ENCODE measurements at places on chromosomes 2 and 18. TPM values are rescaled to one million over a fixed set of nuclear protein-coding genes. Genes with fewer than 3 reads are reported as not detected.

DNA sequence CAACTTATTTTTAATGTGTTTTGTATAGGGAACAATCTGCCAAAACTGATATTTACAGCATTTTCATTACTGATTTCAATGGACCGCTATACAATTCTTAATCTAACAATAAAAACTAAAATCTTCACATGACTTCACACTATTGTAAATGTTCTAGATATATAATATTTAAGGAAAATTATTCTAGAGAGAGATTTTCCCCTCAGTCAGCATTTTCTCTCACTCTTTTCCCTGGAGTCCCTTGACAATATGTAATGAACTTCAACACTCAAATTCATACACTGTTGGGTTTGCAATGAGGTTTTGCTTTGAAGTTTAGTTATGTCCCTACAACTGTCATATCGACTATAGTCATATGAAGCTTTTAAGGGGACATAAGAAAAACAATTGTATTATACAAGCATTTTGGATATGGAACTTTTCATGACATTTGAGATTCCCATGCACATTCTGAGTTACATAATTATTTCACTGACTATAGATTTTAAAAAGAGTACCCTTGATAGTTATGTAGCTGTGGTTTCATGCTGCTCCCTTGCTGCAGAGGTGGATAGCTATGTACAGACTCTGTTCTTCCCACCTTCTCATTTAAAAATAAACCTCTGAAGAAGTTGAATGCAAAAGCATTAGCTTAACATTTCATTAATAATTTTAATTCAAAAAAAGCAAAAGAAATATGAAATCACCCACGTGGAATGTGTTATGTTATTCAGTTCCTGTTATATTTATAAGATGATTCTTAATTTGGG lies 338.5 kb downstream of the AKAIN1 start:
- no peak overlapping the region for H3K4me3 ChIP-seq
- H3K27me3 ChIP-seq, result no peaks in the 10 kb centered on the region
- no peaks in the 10 kb centered on the region for H3K36me3 ChIP-seq

DNA sequence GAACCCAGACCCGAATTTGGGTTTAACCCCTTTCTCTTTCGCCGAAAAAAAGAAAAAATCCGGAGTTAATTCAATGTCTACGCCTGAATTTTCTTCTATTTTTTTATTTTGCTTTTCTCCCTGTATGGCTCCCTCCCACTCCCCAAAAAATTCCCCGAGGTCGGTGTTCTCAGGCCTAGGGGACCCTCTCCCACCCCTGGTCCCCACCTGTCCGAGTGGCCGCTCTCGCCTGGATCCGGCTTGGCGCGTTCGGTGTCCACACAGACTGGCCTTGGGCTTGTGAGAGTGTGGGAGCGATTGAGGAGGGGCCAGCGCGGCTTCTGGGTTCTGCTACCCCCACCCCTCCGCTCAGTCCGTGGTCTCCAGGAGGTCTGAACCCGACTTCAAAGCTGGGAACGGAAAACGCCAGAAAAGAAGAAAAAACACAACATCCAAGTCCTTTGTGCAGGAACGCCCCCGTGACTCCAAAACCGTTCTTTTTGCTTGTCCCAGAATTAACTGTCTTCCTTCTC lies 5.7 kb upstream of the EN1 start:
- DNase-seq, result no peak
- H3K27ac ChIP-seq, result no peak overlapping the region
- H3K4me1 ChIP-seq, result peaks cover 49% of the 10 kb centered on the region
- H3K4me3 ChIP-seq, result no peak overlapping the region
- no peaks in the 10 kb centered on the region for H3K36me3 ChIP-seq
- H3K27me3 ChIP-seq, result peaks cover 70% of the 10 kb centered on the region

DNA sequence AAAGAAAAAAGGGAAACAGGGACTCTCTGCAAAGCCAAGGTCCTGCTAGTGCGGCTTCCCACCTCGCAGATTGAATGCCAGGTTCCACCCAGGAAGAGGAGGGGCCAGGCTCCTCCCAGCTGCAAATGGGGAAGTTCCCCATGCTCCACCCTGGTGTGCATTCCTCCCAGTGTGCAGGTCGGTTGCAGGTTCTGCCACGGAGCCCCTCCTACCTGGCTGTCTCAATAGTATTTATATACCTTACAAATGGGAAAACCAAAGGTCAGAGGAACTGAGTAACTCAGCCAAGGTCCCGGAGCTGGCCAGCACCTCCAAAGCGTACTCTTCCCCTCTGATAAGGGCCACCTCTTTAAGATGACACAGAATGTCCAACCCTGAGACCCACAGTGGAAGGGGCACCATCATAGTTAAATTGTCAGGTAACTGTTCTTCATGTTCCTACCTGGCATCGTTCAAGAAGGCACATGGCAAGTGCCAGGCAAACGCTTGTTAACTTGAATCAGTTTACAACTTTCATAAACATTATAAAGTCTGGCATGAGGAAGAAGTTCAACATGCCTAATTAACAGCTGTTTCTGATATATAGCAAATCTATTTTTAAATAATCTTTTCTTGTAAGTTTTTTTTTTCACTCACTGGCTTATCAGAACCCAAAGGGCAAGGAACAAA lies 35.5 kb downstream of the POU3F3 start:
- no peak overlapping the region for H3K27ac ChIP-seq
- no peaks in the 10 kb centered on the region for H3K36me3 ChIP-seq
- H3K4me1 ChIP-seq, result no peaks in the 10 kb centered on the region
- H3K4me3 ChIP-seq, result no peak overlapping the region

The SPC25 gene
- not detected for total RNA-seq

GRCh38 chr2:114534116-114535084 lies 92.0 kb downstream of the DPP10 start:
- DNase-seq, result no peak
- H3K36me3 ChIP-seq, result no peaks in the 10 kb centered on the region
- no peak overlapping the region for H3K4me3 ChIP-seq

DNA sequence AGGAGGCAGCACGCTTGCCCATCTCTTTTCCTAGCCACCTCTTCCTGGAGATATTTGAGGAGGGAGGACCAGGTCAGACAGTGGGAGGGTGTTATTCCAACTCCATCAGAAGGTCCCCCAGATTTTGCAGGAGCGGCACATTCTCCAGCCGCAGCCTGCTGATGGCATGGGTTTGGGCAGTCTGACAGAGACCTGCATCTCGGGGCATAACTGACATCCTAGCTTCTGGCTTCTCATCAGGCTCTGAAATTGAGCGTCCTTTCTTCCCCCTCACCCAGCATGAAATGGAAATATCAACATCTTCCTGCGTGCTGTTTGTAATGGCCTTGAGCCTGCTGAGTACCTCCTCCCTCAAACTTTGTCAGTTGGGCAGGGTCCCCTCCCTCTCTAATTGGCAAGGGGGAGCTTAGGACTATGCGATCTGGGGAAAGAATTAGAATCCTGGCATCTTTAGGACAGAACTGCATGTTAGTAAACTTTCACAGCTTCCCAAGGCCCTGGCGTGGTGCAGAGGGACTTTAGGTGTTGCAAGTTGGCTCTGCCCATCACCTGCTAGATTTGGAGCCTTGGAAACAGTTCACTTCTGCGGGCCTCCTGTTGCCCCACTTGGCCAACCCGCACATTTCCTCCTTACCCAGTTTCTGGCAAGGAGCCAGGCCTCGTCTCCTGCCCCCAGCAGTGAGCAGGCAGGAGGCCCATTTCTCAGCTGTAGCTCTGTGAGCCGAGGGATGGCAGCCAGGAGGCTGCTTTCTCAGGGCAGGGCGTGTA lies 2.2 kb downstream of the ITM2C start:
- H3K27ac ChIP-seq, result no peak overlapping the region
- H3K4me1 ChIP-seq, result peaks cover 40% of the 10 kb centered on the region
- H3K4me3 ChIP-seq, result no peak overlapping the region
- no peaks in the 10 kb centered on the region for H3K36me3 ChIP-seq

GRCh38 chr2:239128706-239129105 lies 272.1 kb downstream of the HDAC4 start:
- no peaks in the 10 kb centered on the region for H3K36me3 ChIP-seq
- H3K4me1 ChIP-seq, result no peaks in the 10 kb centered on the region
- H3K27ac ChIP-seq, result no peak overlapping the region

DNA sequence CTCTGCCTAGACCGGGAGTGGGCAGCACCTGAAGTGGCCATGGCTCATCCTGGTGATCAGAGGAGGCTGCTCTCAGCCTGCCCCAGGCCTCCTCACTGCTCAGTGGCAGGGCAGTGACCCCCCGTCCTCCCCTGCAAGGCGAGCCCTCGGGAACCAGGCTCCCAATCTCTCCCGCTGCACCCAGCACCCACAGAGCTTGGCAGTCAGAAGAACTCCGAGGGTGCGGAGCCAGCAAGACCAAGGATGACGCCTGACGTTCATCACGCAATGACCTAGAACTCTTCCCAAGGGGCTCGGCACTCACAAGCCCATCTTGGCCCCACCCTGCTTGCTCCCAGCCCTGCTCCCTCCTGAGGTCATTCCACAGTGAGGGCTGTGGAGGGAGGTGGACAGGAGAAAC lies 189.8 kb upstream of the SALL3 start:
- H3K27ac ChIP-seq, result no peak overlapping the region
- H3K4me3 ChIP-seq, result no peak overlapping the region
- DNase-seq, result no peak
- no peaks in the 10 kb centered on the region for H3K4me1 ChIP-seq
- no peaks in the 10 kb centered on the region for H3K27me3 ChIP-seq

DNA sequence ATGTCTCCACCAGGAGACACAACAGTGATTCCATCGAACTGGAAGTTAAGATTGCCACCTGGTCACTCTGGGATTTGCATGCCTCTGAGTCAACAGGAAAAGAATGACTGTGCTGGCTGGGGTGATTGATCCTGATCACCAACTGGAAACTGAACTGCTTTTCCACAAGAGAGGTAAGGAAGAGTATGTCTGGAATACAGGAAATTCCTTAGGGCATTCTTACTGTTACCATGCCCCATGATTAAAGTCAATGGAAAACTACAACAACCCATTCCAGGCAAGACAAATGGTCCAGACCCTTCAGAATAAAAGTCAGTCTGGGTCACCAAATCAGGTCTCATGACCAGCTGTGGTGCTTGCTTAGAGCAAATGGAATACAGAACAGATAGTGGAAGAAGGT lies 12.0 kb upstream of the DDX1 start:
- DNase-seq, result no peak
- no peaks in the 10 kb centered on the region for H3K4me1 ChIP-seq
- H3K27me3 ChIP-seq, result no peaks in the 10 kb centered on the region
- no peak overlapping the region for H3K4me3 ChIP-seq
- H3K36me3 ChIP-seq, result no peaks in the 10 kb centered on the region

GRCh38 chr18:34840256-34840826 lies 130.2 kb downstream of the DTNA start:
- H3K27me3 ChIP-seq, result no peaks in the 10 kb centered on the region
- no peak overlapping the region for H3K27ac ChIP-seq
- no peak for DNase-seq
- H3K4me3 ChIP-seq, result no peak overlapping the region
- H3K36me3 ChIP-seq, result no peaks in the 10 kb centered on the region

DNA sequence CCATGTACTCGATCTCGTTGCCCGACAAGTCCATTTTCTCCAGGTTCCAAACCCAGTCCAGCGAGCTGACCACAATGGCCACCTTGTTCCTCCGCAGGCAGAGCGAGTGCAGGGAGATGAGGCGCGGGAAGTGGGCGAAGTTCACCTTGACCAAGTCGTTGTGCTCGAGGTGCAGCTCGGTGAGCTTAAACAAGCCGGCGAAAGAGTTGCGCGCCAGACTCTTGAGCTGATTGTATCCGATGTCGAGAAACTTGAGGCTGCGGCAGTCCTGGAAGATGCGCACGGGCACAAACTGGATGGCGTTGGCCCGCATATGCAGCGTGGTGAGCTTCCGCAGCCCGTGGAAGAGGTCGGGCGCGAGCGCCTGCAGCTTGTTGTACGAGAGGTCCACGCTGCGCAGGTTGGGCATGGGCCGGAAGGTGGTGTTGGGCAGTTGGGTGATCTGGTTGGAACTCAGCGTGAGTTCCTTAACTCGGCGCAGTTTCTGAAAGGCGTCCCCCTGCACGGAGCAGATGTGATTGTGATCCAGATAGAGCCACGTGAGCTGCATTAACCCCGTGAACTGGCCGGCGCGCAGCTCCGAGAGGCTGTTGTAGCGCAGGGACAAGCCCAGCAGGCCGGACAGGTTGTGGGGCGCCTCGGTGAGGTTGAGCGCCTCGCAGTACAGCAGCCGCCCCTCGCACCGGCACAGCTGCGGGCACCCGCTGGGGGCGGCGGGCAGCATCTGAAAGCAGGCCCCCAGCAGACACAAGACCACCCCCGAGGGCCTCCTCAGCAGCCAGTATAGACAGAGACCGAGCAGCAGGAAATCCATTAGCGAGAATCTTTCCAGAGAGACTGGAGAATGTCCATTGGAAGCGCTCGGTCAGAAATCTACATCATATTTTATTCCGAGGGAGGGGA lies 1.3 kb downstream of the LRRTM1 start:
- peaks cover 18% of the 10 kb centered on the region for H3K4me1 ChIP-seq
- no peak overlapping the region for H3K4me3 ChIP-seq
- no peak for DNase-seq
- H3K36me3 ChIP-seq, result no peaks in the 10 kb centered on the region
- no peaks in the 10 kb centered on the region for H3K27me3 ChIP-seq
- H3K27ac ChIP-seq, result no peak overlapping the region

DNA sequence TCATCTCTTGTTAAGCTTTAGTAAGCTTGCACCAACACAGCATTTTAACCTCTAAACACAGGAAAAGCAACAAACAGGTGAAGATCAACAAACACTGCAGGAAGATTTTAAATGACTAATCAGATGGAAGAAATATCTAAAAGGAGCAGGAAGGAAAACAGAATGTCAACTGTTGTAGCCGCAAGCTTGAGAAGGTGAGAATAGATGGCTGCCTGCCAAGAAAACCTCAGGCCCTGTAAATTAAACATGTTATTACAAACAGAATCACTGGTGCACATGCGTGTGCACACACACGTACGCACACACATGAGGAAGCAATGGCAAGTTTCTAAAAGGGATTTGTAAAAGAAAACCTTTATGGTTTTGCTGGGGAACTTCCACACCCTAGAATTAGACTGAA lies 257.8 kb upstream of the GALNT5 start:
- no peaks in the 10 kb centered on the region for H3K4me1 ChIP-seq
- no peak for DNase-seq
- no peak overlapping the region for H3K4me3 ChIP-seq
- H3K36me3 ChIP-seq, result no peaks in the 10 kb centered on the region
- no peak overlapping the region for H3K27ac ChIP-seq

The IL1F10 gene
- not detected for total RNA-seq

DNA sequence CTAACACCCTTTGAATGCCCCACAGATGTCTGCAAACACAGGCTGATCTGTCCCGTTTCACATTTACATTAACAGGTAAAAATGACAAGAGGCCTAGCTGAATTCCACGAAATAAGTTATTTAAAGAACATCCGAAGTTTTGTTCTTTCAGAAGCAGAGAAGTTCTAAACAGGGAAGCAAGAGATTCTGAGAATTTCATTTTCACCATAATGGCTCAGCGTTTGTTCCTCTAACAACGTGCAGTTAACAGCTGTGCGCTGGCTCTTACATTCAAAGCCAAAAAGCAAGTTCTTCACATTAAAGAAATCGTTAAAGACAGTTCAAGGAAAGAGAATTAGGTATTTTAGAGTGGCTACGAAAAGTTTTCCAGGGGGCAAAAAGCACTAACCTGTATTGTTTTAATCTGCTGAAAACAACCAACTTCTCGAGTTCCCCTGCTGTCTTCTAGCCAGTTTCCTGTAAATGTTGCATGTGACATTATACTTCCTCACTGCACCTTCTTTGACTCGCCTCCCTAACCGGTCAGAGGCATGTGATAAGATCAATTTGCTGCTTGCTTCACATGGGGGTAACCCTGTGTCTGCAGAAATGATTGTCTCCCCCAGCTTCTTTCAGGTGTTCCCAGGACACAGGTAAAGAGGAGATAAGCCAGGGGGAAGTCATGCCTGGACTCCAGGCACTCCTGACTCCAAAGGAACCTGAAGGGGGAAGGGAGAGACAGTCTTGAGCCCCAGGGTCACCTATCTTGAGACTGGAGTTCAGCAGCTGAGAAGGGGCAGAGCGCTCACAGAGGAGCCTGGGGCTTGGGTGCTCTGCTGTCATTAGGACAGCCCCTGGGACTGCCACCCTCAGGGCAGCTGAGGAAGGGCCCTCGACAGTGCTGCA lies 36.8 kb upstream of the WIPF1 start:
- H3K4me3 ChIP-seq, result no peak overlapping the region
- no peaks in the 10 kb centered on the region for H3K27me3 ChIP-seq
- H3K36me3 ChIP-seq, result no peaks in the 10 kb centered on the region
- no peak overlapping the region for H3K27ac ChIP-seq
